HCT116 (cell line): ENCODE measurements at places on chromosomes 1 and 21. TPM values are rescaled to one million over a fixed set of nuclear protein-coding genes. Genes with fewer than 3 reads are reported as not detected.

PRAMEF9 gene
- not detected for total RNA-seq

NBPF6 gene
- total RNA-seq: not detected

CDK18 gene
- total RNA-seq: 32.0 TPM

CELA2B gene
- total RNA-seq: not detected

CLEC20A gene
- total RNA-seq: not detected

PADI2 gene
- 2.7 TPM for total RNA-seq

UTS2 gene
- total RNA-seq: 3.0 TPM

ERO1B gene
- 5.4 TPM for total RNA-seq

CRYAA gene
- total RNA-seq: not detected

GRCh38 chr1:98389809-98390208 is 271.7 kb upstream of the SNX7 start:
- DNase-seq: no peak

GRCh38 chr1:96558635-96559034 is 162.9 kb upstream of the PTBP2 start:
- no peak for DNase-seq

- no peak for DNase-seq
Observed at GRCh38 chr1:220927442-220927841, 48.2 kb downstream of the HLX start.

DNA sequence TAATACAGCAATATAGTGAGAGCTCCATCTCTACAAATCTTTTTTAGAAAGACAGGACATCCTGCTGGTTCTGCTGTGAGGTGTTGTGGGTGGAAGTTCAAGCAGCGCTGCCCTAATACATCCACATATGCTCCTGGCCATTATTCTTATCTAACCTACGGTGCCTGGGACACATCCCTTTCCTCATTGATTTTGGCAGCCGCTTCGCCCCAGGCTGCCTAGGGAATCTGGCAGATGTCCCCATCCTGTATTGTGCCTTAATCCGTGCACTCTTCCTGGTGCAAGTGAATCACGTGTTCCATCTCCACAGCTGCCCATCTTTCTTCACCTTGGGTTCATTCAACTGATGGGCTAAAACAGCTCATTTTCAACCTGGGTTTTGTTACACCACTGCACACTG is 3.1 kb upstream of the UBE2G2 start:
- DNase-seq: no peak

- DNase-seq: no peak
Observed at GRCh38 chr1:225830841-225831240, 20.9 kb downstream of the EPHX1 start.

DNA sequence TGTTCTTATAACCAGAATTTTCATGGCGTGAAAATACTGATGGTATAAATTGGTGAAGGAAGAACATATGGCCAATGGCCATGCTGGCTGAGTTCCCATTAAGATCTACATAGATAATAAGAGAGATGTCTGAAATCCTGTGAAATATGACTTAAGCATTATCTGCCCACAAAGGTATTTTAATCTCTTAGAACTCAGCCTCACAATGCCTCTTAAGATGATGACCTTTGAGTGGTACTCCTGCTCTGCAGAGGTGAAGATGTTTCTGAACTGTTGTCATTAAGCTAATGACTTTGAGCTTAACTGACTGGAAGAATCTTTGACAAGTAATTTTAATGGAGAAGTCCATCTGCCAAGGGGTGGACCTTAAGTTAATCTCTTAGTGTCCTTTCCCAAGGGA is 148.7 kb downstream of the ZNF326 start:
- DNase-seq: no peak

DNA sequence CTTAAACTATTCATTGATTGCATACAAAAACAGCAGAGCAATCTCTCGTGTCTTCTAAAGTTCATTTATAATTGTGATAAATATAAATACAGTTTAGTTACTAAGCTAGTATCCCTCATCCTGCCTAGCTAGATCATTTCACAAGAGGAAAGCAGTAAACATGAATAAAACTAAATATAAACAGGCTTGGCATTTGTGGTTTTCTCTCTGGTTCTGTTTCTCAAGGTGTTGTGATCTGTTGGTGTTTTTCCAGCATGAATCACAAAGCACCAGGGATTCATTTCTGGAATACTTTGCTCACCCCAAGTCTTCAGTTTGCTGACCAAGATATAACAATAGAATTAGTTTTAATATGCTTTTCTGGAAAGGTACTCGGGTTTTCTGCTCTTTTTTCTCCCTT is 32.7 kb upstream of the GLIS1 start:
- DNase-seq: no peak

- DNase-seq: no peak
Observed at GRCh38 chr1:187715483-187715882, 886.7 kb downstream of the PLA2G4A start.

- no peak for DNase-seq
Observed at GRCh38 chr21:14241297-14241696, 25.3 kb downstream of the RBM11 start.

GRCh38 chr1:26545969-26546323 is 16.4 kb downstream of the RPS6KA1 start:
- DNase-seq: no peak

DNA sequence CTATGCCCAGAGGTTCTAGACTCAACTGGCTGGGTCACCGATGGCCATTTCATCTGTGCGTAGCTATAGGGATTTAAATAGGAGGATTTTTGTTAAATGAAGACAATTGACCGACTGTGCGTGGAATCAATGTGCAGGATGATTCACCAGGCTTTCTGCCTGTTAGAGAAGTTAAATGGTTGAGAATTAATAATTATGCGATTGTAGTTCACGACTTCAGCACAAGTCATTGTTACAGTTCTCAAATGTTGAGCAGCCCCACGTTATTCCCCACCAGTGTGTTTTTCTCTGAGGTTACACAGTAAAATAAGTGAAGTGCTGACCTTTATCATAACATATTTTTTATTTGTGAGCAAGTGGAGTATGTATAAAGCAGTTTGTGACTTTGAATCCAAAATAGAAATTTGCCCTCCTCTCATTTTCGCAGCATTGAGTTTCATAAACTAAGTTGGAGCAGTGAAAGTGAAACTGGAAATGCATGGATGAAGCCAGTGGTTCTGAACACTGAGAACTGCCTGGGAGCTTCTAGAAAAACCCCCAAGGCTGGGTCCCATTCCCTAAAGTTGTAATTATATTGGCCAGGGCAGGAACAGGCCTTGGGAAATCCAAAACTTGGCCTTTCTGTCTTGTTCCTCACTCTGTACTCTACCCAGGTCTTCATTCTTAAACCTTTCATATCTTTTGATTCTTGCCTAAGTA is 102.6 kb downstream of the GALNT2 start:
- no peak for DNase-seq

- no peak for DNase-seq
Observed at GRCh38 chr1:207221934-207222351, 99.5 kb upstream of the CD55 start.

DNA sequence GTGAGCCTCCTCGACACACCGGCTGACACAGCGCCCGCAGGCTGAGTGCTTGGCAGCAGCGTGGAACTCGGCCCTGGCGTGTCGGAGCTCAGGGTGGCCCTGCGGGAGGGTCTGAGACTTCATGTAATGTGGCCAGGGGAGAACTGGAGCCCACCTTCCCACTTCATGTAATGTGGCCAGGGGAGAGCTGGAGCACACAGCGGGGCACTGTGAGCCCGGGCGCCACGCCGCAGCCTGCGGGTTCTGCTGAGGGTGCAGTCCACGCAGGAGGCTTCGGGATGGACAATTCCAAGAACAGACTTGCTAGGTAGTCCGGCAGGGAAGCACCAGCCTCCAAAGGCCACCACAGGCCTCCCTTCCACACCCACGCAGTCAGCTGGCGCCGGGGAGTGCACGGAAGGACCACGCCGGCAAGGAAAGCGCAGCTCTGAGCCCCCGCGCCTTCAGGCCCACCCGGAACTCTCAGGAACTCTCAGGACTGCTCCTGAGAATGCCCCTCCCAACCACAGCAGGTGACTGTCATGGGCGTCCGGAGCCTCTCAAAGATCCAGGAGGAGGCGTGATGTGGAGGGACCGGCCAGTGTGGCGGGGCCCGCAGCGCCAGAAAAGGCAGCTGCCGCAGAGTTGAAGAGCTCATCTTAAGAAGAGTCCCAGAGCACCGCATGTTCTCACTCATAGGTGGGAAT is 19.3 kb upstream of the ADARB1 start:
- no peak for DNase-seq

GRCh38 chr1:108862698-108863477 is 6.0 kb upstream of the AKNAD1 start:
- no peak for DNase-seq

- DNase-seq: no peak
Observed at GRCh38 chr1:222653178-222653827, 35.4 kb downstream of the MIA3 start.

- no peak for DNase-seq
Observed at GRCh38 chr21:44954281-44954771, 14.5 kb downstream of the SLX9 start.

GRCh38 chr1:179126338-179127060 is 44.6 kb downstream of the TOR3A start:
- no peak for DNase-seq

- DNase-seq: no peak
Observed at GRCh38 chr1:26438041-26438440, 5.9 kb downstream of the DHDDS start.

DNA sequence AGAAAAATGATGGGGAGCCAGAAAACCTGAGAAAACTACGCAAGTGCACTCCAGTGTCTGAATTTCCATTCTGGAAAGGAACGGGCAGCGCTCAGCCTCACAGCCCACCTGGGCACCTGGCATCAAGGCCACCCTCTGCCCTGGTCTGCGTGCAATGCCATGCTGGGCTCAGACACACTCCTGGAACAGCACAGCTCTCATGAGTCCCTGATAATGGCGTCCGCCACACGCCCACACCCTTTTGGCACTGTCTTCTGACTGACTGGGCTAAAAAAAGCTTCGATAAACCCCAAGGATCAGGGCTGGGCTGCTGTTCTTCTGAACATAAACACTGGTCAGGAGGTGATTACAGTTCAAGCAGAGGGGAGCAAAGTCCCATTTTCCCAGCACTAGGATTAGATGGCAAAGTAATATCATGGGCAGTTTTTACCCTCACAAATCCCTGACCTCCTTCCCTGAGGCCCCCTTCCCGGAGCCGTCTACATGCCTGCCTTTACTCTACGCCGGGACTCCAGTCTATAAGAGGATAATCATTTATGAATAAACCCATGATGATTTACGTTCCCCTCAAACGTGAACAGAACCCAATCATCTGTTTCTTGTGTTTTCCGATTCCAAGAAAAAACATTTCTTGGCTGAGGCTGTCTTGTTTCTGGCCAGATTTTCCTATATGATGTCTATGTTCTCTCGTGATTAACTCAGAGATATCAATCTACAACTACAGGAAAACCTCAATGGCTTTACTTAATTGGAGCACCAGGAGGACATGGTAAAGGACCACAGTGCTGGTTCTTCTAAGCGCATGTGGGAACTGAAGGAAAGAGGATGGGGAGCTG is 22.6 kb downstream of the RCAN1 start:
- no peak for DNase-seq

DNA sequence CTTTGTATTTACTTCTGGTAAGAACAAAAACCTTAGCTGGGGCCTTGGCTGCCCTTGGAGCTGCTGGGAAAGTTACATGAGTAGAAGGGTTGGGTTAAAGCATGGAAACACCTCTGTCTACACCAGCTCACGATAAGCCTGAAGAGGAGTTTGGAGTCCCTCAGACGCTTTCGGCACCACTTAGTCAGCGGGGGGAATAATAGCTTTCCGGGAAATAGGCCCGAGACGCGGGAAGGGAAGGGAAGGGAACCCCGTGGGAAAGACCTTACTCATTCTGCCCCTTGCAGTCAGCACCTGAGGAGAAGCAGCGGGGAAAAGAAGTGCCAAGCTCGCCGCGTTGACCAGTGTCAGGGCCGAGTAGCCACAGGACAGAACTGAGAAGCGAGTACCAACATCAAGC is 66.4 kb upstream of the PDE9A start:
- DNase-seq: no peak

GRCh38 chr1:184941735-184942134 is 32.6 kb downstream of the NIBAN1 start:
- DNase-seq: no peak

- DNase-seq: no peak
Observed at GRCh38 chr1:180816132-180816531, 96.6 kb upstream of the KIAA1614 start.
